ENCODE measurements at places on chromosomes 12 and 14.

DNA sequence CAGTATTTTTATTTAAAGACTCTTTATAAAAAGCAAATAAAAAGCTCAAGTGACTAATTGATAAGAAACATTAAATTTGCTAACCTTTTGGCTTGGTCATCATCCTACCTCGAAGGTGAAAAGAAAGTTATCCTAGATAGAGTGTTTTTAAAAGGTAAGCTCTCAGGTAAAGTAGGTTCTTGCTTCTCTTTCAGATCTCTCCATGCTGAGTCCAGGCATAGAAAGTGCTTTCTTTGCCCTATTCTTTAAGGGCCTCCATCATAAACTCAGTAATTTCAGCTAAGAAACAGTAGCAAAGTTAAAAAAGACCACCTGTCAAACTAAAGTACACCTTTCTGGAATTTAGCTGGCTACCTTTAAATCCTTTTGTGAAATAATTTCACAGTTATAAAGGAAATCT, 20.6 kb upstream of the ANHX start:
- DNase-seq: no peak

DNA sequence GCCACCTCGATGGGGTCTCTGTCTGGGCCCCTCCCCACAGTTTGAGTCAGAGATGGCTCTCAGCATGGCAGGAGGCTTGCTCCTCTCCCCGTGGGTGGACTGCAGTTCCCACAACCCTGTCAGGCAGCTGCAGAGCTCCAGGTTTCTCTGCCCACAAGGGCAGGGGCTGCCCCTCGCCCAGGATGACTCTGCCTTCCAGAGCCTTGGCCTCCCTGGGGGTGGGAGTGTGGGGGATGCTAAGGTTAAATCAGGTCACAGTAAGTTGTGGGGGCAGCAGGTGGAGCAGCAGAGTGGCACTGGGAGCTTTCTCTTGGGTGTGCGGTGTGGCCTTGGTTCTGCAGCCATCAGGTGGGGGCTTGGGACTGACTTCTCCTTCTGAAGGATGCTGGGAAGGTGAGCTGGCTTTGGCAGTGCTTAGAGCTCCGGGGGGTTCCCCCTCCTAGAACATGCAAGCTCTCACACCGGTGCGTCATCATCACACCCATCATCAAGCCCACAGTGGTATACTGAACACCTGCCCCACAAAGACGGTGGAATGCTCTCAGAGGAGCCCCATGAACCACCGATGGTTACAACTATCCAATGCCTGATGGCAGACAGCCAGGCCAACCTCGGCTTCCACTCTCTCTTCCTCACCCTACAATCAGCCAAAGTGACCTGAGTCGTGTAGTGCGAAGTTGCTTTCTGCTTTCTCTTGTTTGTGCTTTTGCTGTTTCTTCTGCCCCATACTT, 39.7 kb downstream of the ERH start:
- DNase-seq: no peak

DNA sequence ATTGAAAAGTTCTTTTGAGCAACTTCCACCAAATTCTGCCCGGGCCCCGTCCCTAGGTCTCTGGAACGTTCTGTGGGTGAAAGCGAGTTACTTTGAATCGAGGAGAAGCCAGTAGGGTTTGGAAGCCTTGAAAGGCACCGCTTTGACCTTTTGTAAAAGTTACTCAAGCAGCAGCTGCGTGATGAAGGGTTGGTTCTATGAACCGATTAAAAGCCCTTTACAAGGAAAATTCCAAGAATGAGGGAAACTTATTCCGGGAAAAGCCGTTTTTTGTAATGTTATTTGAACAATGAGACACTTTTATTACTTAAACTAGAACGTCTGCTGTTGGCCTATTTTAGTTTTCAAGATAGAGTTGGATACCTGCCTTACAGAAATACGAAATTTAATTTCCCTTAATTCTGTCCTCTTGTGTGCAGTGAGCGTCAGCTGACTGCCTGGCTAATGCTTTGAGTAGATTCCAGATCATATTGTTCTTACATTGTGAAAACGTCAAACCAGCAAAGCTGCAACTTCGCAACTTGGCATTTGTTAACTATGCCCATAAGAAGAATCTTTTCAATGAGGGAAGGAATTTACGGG, 906 bp downstream of the LARP4 start:
- no peak for DNase-seq

DNA sequence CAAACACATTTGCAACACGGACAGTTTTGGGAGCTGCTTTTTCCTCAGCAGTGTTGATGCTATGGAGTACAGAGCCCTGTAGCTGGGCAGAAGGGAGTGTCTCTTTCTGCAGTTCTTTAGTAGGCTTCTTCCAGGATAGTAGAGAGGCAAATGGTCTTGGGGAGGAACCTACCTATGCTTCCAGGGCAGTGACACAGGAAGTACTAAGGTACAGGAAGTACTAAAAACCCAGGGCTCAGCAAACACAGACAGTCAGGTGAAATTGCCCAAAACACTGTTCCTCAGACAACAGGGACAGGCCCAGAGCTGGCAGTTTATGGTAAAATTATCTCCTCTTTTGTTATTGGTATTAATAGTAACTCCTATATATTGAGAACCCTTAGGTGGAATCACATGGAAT, 217.6 kb downstream of the TTC8 start:
- no peak for DNase-seq

DNA sequence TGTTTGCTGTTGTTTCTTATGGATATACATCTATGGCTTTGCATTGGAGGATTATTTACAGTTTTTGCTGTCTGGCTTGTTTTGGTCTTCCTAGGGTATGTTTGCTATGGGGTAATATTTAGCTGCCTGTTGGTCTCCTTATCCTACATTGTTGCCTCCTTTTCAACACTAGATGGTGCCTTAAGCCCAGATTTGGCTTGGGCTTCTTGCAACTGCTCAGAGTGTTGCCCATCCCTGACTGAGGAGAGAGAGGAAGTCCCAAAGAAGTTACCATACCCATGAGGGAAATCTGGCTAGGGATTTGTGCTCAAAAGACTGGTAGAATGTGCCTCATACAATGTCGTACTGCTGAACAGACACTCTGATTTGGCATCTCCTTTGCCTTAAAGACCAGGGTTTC, 94.6 kb upstream of the MUCL1 start:
- no peak for DNase-seq

GRCh38 chr12:93979189-93979588, 169.2 kb upstream of the PLXNC1 start:
- no peak for DNase-seq

Measured in NCI-H1048 (cell line).